Dermis lymphatic vessel endothelial cell (primary cell): ENCODE measurements at places on chromosomes 11 and 22. TPM values are rescaled to one million over a fixed set of nuclear protein-coding genes. Genes with fewer than 3 reads are reported as not detected.

The SMIM35 gene
- not detected in 2 replicates for total RNA-seq

The NXPE2 gene
- total RNA-seq, result not detected in 2 replicates

The HBG1 gene
- total RNA-seq, result not detected in 2 replicates

The FBLN1 gene
- total RNA-seq, result 0.09 and 0.22 TPM in 2 replicates

The SNX15 gene
- 7.5 and 9.9 TPM in 2 replicates for total RNA-seq

The SCGB1D2 gene
- not detected in 2 replicates for total RNA-seq

The OR1S2 gene
- total RNA-seq, result not detected in 2 replicates

The OR51B5 gene
- 0.09 TPM in 1 of 2 replicates, not detected in the other for total RNA-seq

The LMO1 gene
- total RNA-seq, result not detected in 2 replicates

The SLC1A2 gene
- not detected in 2 replicates for total RNA-seq

The MRGPRE gene
- total RNA-seq, result not detected in 2 replicates

The TRAF6 gene
- 10.6 and 10.7 TPM in 2 replicates for total RNA-seq

The SHANK3 gene
- total RNA-seq, result 9.4 and 17.3 TPM in 2 replicates

The MMP8 gene
- total RNA-seq, result not detected in 2 replicates

The ANGPTL5 gene
- total RNA-seq, result 0.17 TPM in 1 of 2 replicates, not detected in the other

The TRIM29 gene
- not detected in 2 replicates for total RNA-seq

The DNAJC24 gene
- 8.2 and 13.6 TPM in 2 replicates for total RNA-seq

The SF3A1 gene
- 15.8 and 19.6 TPM in 2 replicates for total RNA-seq

The SERPING1 gene
- not detected in 2 replicates for total RNA-seq

The MOGAT2 gene
- total RNA-seq, result 0.09 TPM in 1 of 2 replicates, not detected in the other
